ENCODE measurements at places on chromosomes 5 and 9. TPM values are rescaled to one million over a fixed set of nuclear protein-coding genes. Genes with fewer than 3 reads are reported as not detected.

Gene GPR150
- total RNA-seq, result 0.33 TPM

GRCh38 chr9:13378154-13378553 is 98.7 kb upstream of the MPDZ start:
- H3K4me3 ChIP-seq, result no peak overlapping the region
- no peaks in the 10 kb centered on the region for H3K27me3 ChIP-seq
- H3K27ac ChIP-seq, result no peak overlapping the region

Gene PRR7
- total RNA-seq, result 4.8 TPM

Gene ASPN
- 376 TPM for total RNA-seq

- H3K27ac ChIP-seq, result no peak overlapping the region
- DNase-seq, result no peak
- no peak overlapping the region for H3K4me3 ChIP-seq
- H3K27me3 ChIP-seq, result no peaks in the 10 kb centered on the region
- peaks cover 20% of the 10 kb centered on the region for H3K4me1 ChIP-seq
These were observed 1573.4 kb downstream of the EFNA5 start for GRCh38 chr5:106097340-106097739.

GRCh38 chr9:115146581-115147021 is 28.6 kb upstream of the TNC start:
- no peaks in the 10 kb centered on the region for H3K36me3 ChIP-seq
- peaks cover 45% of the 10 kb centered on the region for H3K4me1 ChIP-seq
- H3K27me3 ChIP-seq, result no peaks in the 10 kb centered on the region
- no peak for DNase-seq
- H3K4me3 ChIP-seq, result no peak overlapping the region
- H3K27ac ChIP-seq, result peak overlapping the region; percentile 88

DNA sequence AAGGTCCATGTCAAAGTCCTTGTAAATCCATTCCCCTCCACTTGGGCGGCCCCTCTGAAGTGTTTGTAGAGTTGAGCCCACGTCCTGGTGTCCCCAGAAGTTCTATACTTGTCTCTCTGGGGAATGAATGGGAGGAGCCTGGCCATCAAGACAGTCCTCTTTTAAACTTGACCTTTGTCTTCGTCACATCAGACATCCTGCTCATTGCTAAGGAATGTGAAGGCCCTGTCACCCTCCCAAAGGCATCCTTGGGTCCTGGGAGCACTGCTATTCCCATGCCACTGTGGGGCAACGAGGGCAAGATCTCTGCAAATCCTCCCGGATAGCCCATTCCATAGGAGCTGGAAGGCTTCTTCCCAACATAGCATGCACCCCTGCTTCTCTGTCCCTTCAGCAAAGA is 235.5 kb downstream of the SLIT3 start:
- no peaks in the 10 kb centered on the region for H3K27me3 ChIP-seq
- H3K36me3 ChIP-seq, result no peaks in the 10 kb centered on the region
- peak overlapping the region; percentile 91 for H3K27ac ChIP-seq
- DNase-seq, result no peak
- no peak overlapping the region for H3K4me3 ChIP-seq

DNA sequence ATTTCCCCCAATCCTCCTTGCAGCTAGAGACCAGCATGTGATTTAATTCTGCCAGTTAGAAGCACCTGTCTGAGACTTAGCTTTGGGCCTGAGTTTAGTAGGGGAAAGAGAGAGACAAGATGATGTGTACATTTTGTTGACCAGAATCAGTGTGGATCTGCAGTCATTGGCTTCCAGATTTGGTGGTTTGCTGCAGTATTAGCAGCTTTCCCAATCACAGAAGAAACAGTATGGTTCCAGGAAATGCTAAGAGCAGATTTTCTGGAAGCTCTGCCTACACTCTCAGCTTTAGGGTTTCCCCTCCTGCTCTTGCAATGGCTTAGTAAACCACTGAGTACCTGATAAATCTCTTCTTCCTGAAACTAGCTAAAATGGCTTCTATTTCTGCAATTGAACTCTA is 48.8 kb upstream of the FREM1 start:
- peaks cover 6% of the 10 kb centered on the region for H3K4me1 ChIP-seq
- no peak for DNase-seq
- peaks cover 1% of the 10 kb centered on the region for H3K36me3 ChIP-seq
- H3K4me3 ChIP-seq, result no peak overlapping the region
- no peak overlapping the region for H3K27ac ChIP-seq

DNA sequence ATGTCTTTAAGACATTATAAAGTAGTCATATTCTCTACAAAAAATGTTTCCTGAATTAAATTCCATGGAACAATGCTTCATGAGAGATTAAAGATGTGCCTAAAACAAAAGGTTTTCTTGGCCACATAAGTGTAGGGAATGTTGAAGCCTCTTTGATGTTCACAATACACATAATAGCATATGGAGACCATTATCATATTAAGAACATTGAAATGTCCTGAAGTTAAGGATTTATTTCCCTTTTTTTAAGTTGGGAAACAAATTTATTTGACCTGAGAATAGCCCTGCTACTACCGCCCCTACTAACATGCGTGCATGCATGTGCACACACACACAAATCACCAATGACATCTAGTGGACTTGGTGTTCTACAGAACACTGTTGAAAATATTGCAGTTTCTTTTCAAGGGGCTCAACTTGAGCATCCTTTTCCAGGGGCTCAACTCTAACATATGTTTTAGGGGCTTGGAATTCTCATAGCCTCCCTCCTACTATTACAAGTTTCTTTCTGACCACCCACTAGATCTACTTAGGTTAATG is 124.9 kb upstream of the C6 start:
- no peak overlapping the region for H3K27ac ChIP-seq
- no peak overlapping the region for H3K4me3 ChIP-seq
- peaks cover 4% of the 10 kb centered on the region for H3K27me3 ChIP-seq
- no peaks in the 10 kb centered on the region for H3K36me3 ChIP-seq
- no peaks in the 10 kb centered on the region for H3K4me1 ChIP-seq

DNA sequence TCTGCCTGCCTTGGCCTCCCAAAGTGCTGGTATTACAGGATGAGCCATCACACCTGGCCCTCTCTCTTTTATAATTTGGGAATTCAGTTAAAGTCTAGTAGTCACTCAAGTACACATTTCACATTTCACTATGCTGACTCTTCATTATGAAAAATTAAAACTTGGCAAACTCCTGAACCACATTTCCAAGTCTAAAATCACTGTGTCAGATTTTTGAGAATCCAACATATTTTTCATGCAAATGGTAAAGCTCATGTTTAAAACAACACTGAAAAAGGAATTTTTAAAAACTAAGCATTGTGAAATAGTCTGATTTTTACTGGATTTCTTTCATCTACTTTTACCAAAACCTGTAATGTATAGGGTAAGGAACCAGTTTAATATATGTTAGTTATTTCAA is 92.3 kb downstream of the SVEP1 start:
- H3K27ac ChIP-seq, result no peak overlapping the region
- H3K4me3 ChIP-seq, result no peak overlapping the region
- H3K36me3 ChIP-seq, result peaks cover 4% of the 10 kb centered on the region

Gene ANKRD18A
- 0.29 TPM for total RNA-seq

Gene C5orf34
- 1.9 TPM for total RNA-seq

DNA sequence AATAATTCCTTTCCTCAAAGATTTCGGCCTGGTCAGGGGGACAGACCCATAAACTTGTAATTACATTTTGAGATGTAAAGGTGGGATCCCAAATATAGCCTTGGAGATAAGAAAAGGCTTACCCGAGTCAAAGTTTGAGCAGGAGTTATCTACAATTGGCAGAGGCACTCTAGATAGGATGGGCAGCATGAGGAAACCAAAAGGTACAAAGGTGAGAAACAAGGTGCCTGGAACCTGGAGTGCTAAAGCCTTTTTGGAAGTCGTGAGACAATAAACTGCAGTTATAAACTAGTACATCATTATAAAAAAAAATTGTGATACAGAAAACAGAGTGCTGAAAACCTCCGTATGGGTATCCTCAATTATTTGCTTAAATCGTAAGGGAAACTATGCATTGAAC is 212.4 kb downstream of the EFNA5 start:
- no peak overlapping the region for H3K27ac ChIP-seq
- no peaks in the 10 kb centered on the region for H3K36me3 ChIP-seq
- no peak for DNase-seq
- H3K4me1 ChIP-seq, result peaks cover 42% of the 10 kb centered on the region

Gene LTC4S
- total RNA-seq, result 1.7 TPM
